Stimulated activated CD8-positive, alpha-beta memory T cell treated with anti-CD3 and anti-CD28 coated beads, Interleukin-4, amount 100 ng/mL, for 4 hours (primary cell): ENCODE measurements at places on chromosomes 4 and X.

DNA sequence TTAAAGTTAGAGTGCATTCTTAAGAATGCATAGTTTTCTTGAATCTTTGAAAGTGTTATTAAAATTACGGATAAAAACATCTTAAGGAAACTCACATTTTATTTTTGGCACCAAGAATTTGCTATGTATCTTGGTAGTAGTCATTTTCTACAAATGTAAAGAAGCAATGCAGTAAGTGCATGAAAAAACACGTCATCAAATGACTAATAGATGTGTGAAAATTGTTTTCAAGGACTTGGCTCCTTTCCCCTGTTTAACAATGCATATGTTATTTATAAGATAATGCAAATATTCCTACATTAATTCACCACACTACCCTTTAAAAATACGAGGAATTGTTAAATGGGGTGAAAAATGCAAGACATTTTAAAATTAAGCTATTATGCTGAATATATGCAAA, 461.2 kb upstream of the PCDH7 start:
- DNase-seq = no peak

GRCh38 chr4:148245015-148245414, 197.2 kb downstream of the NR3C2 start:
- no peak for DNase-seq

DNA sequence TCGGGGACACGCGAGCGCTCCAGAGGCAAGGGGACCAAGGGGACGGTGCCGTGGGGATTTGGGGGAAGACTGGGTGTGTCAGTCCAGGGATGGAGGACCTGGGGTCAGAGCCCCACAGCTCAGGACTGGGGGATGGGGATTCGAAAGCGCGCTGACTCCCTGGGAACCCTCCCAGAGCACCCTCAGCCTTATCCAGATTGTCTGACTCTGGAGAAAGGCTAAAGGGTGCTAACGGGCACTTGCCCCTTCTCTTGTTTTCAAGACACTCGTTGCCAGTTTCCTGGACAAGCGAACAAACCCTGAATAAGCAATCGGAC, 1.1 kb downstream of the DOCK11 start:
- no peak for DNase-seq

GRCh38 chr4:71130827-71131603, 137.6 kb downstream of the DCK start:
- no peak for DNase-seq

GRCh38 chrX:153395613-153396319, 5.4 kb downstream of the PNMA6E start:
- DNase-seq = no peak

- no peak for DNase-seq
Measured at GRCh38 chr4:121070274-121070673, 2.1 kb downstream of the NDNF start.

GRCh38 chr4:184588893-184589292, 60.4 kb downstream of the CASP3 start:
- no peak for DNase-seq

- no peak for DNase-seq
Measured at GRCh38 chr4:1031956-1032795, 20.8 kb downstream of the FGFRL1 start.

GRCh38 chrX:12814420-12814819, 23.2 kb downstream of the PRPS2 start:
- no peak for DNase-seq

DNA sequence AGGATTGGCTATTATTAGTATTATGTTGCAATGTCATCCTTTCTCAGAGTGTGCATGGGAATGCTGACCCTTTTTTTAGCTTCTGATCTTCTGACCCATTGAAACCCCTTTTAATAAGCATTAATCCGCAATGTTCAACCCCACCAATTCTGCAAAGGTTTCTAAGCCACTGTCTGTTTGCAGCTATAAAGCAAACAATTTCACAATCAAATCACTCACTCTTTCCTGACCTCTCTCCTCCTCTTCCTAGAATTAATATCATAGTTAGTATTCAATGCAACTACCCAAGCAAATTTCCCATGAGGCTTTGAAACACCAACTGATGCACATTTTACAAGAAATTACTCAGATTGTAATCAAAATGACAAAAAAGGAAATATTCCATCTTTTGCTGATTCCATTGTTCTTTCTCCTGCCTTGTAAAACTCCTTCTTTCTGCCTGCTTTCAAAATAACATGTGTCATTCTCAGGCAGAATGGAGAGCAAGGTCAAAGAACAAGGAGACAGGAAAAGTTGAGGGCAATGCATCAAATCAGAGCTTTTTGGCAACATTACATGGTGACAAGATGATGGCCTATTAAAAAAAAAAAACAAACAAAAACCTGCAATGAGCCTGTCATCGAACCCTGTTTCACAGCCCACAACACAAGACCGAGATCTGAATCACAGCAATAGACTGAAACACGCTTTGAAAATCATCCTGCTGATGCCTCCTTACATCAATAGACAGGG, 253.2 kb upstream of the AR start:
- no peak for DNase-seq

DNA sequence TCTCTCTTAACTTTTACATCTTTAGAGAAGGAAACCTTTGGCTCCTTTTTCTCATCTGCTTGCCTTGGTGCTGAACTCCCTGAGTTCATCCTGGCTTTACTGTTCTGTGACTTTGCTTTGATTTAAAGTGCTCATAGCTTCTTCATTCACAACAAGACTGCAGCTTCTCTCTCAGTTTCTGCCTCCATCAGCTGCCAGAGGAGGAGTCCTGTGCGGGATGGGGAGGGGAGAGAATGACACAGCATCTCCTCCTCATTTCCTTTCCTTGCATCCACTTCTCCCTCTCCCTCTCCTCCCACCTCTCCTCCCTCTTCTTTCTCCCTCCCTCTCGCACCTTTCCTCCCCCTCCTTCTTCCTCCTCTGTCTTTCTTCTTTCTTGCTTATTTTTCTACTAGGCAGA, 42.0 kb downstream of the CBLL2 start:
- DNase-seq = no peak

DNA sequence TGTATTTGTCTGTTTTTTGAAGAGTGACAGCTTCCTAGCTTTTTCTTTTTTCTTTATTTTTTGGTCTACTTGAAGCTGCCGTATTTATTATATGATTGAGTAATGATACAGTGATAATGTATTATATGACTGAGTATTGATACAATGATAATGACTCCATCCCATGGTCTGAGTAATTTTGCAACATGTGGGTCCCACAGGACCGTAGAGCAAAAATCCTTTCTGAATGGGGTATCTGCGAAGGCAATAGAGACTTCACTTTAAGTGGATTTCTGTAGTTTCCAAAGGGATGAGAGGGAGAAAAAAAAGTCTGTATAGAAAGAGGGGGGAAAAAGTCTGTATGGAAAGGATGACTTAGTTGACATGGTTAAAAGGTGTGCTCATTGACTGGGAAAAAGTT, 41.0 kb downstream of the SLIT2 start:
- no peak for DNase-seq

- DNase-seq = no peak
Measured at GRCh38 chr4:158965226-158965625, 137.7 kb upstream of the RAPGEF2 start.

DNA sequence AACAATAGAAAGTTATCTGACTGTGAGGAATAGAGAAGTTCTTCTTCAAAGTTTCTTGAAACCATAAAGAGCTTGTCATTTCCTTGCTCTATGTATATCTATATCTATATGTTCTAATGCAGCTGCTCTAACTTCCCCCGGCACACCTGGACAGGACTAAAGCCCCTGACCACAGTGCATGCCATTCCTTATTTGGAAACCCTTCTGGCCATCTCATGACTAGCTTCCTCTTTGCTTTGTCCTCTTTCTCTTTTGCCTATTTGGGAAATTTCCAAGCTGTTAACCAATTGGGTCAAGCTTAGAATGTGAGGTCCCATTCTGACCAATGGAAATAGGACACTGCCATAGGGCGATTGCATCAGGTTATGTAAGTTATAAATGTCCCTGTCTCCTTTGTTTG, 1481.1 kb downstream of the STIM2 start:
- no peak for DNase-seq

GRCh38 chr4:141686146-141686775, 49.9 kb downstream of the IL15 start:
- no peak for DNase-seq

DNA sequence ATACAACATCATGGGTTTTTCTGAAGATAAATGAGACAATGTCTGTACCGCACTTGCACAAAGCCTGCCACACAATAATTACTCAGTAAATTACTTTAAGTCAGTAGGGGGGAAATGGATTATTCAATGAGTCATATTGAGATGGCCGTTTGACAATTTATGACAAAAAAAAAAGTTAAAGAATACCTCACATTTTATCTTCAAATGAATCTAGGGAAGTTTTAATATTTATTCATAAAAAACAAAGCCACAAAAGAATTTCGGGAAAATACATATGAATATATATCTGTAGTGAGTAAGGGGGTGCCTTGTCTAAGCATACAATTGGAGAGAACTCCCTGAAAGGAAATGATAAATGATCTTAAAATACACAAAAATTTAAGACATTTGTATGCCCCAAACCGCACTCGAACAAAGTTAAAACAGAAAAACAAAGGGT, 197.0 kb upstream of the SLC7A11 start:
- no peak for DNase-seq

DNA sequence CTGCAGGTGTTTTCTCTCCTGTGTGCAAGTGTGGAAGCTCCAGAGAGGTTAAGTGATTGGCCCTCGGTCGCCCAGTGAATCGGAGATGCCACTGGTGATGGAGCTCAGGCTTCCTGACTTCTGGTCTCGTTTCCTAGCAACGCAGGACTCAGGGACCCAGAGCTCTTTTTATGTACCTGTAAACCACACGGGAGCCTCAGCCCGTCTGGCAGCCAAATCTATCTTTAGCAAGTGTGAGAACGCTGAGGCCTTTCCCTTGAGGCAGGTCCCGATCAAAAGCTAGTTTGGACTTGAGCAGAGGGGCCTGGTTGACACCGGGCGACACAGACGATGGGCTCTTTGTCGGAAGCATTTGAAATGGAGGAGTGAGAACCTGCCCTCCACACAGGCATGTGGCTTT, 116.8 kb downstream of the SORCS2 start:
- DNase-seq = no peak

GRCh38 chr4:105594099-105595010, 41.9 kb downstream of the ARHGEF38 start:
- no peak for DNase-seq

DNA sequence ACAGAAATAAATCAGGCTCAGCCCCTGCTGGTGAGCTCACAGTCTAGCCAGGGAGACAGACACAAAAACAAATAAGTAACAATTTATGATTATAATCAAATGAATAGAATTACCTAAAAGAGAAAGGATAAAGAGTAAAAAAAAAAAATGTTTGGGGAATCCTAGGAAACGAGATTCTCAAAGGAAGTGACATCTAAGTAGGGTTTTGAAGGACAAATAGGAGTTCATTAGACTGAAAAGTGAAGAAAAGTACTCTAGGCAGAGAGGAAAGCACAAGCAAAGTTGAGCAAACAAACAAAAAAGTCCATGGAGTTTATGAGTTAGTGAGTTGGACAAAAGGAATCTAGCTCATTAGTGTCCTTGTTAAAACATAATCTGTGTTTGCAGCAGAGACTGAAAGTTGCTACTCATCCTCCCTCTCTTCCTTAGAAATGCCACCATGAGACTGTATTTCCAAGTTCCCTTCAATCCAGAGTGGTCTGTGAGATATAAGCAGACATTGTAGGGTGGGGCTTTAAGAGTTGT, 145.6 kb downstream of the SPATA18 start:
- no peak for DNase-seq

GRCh38 chr4:8847331-8847730, 24.3 kb downstream of the HMX1 start:
- no peak for DNase-seq

- no peak for DNase-seq
Measured at GRCh38 chr4:72442147-72442546, 126.9 kb downstream of the ADAMTS3 start.

- no peak for DNase-seq
Measured at GRCh38 chrX:32673193-32673592, 538.2 kb downstream of the DMD start.

DNA sequence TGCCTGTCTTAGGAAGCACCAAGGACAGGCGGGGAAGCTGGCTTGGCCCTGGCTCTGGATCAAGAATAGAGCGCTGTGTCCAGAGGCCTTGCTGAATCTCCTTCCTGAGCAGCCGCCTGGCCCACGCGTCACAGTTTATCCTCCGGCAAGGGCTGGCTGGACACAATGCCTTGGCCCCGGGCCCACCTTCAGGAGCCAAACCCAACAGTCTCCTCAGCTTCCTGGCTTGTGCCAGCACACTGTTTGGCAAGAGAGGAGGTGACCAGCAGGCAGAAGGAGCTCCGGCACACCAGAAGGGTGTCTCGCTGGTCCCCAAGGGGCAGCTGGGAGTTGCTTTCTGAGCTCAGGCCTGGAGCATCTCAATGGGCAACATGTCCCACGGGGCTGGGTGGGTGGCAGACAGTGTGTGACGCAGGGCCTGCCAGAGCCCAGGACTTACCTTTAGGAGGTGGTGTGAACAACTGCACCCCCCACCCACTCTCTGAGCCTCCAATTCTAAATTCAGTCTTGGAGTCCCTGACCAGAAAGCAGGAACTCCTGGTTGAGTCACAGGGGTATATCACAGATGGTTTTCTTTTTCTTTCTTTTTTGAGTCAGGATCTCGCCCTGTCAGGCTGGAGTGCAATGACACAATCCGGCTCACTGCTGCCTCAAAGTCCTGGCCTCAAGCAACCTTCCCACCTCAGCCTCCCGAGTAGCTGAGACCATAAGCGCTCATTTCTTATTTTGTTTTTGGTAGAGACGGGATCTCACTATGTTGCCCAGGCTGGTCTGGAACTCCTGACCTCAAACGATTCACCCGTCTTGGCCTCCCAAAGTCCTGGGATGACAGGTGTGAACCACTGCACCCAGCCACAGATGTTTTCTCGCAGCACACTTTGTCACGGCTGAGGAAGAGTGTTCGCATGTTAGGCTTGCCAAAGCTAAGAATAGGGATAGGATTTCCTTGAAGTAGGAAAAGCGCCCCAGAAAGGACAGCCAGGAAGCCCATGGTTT, 361.2 kb downstream of the BCOR start:
- DNase-seq = no peak

GRCh38 chr4:108034565-108034964, 44.9 kb downstream of the HADH start:
- DNase-seq = no peak

DNA sequence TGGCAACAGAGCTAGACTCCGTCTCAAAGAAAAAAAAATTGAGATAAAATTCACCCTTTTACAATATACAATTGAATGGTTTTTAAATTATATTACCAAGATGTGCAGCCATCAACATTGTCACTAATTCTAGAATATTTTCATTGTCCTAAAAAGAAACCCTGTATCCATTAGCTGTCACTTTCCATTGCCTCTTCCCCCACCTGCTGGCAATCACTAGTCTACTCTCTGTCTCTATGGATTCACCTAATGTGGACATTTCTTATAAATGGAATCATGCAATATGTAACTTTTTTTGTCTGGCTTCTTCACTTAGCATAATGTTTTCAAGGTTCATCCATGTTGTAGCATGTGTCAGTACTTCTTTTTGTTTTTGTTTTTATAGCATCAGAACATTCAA, 20.8 kb downstream of the ABHD18 start:
- no peak for DNase-seq

GRCh38 chrX:149521438-149521837, 16.3 kb upstream of the IDS start:
- no peak for DNase-seq
